ENCODE measurements at places on chromosomes 2 and 18. TPM values are rescaled to one million over a fixed set of nuclear protein-coding genes. Genes with fewer than 3 reads are reported as not detected.

Gene DSC2
- 12.6 TPM for total RNA-seq

Gene CD8B2
- 0.09 TPM for total RNA-seq

Gene MC2R
- total RNA-seq = not detected

Gene MYOM1
- total RNA-seq = 138 TPM

Gene DCAF17
- 12.9 TPM for total RNA-seq

Gene REG1B
- total RNA-seq = 8.1 TPM

Gene NPAS2
- total RNA-seq = 47.4 TPM

Gene TMEM247
- not detected for total RNA-seq

Gene SGPP2
- total RNA-seq = 44.8 TPM

Gene FMNL2
- total RNA-seq = 24.7 TPM

Gene SERPINB5
- 0.14 TPM for total RNA-seq

Gene SULT1C3
- total RNA-seq = 0.23 TPM

Gene TMEM17
- total RNA-seq = 3.3 TPM

Gene DYNAP
- not detected for total RNA-seq

Gene EVA1A
- total RNA-seq = 0.43 TPM

Gene TLX2
- total RNA-seq = 0.12 TPM

Gene ATP6V1C2
- 0.26 TPM for total RNA-seq

Gene ABHD1
- total RNA-seq = 0.37 TPM

Gene CYRIA
- total RNA-seq = 7.0 TPM

Gene FNDC4
- 13.4 TPM for total RNA-seq

Gene ASPRV1
- 1.1 TPM for total RNA-seq

Gene ADAM23
- total RNA-seq = 2.4 TPM

Gene GKN2
- total RNA-seq = not detected

Measured in mucosa of gallbladder (tissue), 1 donor.